ENCODE measurements at places on chromosomes 5 and 9. TPM values are rescaled to one million over a fixed set of nuclear protein-coding genes. Genes with fewer than 3 reads are reported as not detected.

RNF183 gene
- total RNA-seq, result not detected

CER1 gene
- total RNA-seq, result not detected

EGFLAM gene
- 1.6 TPM for total RNA-seq

REEP2 gene
- 8.3 TPM for total RNA-seq

TAS2R1 gene
- not detected for total RNA-seq

NRG2 gene
- not detected for total RNA-seq

DIRAS2 gene
- total RNA-seq, result 3.1 TPM

Measured in cardiac atrium fibroblast (primary cell).